ENCODE measurements at places on chromosomes 2 and 18.

DNA sequence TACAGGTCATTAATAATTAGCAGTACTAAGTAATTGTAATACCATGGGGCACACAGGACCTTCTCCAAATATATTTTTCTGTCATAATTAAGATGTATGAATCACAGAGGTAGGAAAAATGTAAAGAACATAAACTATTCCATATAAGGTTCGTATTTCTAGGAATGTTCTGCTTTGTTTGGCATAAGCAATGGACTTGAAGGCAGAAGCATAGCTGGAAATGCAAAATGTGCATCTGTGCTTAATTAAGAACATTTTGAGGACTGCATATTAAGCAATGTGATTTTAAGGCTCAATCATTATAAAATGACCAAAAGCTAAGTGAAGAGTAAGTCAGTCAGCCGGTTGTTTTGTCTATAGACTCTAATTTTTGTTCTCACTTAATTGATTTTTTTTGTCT is 123.2 kb downstream of the RBM43 start:
- DNase-seq, result no peak

GRCh38 chr2:170227951-170228350 is 50.0 kb downstream of the MYO3B start:
- no peak for DNase-seq

- DNase-seq, result peak; percentile 35
Observed at GRCh38 chr18:32019251-32019948, 775 bp downstream of the RNF125 start.

DNA sequence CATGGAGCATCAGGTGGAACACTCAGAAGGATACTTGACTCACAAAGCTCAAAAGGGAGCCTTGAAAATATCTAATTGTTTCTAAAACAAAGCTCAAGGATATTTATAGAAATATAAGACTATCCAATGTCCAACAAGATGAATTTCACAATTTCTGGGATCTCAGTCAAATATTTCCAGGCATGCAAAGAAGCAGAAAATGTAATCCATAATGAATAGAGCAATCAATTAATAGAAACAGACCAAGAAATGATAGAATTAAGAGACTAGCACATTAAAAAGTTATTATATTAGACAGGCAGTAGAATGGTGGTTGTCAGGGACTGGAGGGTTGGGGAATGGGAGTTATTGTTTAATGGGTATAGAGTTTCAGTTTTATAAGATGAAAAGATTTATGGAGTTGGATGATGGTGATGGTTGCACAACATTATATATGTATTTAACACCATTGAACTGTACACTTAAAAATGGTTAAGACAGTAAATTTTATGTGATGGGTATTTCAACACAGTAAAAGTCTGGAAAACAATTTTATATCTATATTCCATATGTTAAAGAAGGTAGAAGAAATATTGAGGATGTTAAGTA is 189.9 kb upstream of the PIEZO2 start:
- no peak for DNase-seq

GRCh38 chr2:37877457-37878315 is 47.4 kb upstream of the RMDN2 start:
- DNase-seq, result no peak

- DNase-seq, result no peak
Observed at GRCh38 chr2:32832821-32833220, 113.9 kb upstream of the LTBP1 start.

DNA sequence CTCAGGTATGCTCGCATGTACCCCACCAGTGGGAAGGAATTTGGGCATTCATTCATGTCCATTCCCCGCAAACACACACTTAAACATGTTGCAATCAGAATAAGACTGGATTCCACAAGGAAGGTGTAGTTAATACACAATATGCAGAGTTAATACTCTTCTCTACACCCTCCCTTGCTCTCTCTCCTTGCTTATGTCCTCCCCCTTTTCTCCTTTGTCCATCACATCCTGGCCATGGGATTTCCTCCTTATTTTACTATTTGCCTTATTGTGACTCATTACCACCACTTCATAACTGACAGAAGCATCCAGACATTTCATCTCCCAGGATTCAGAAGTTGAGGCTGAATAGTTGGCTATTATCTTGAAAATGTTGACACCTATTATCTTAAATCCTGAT is 473.8 kb upstream of the SPHKAP start:
- DNase-seq, result no peak

DNA sequence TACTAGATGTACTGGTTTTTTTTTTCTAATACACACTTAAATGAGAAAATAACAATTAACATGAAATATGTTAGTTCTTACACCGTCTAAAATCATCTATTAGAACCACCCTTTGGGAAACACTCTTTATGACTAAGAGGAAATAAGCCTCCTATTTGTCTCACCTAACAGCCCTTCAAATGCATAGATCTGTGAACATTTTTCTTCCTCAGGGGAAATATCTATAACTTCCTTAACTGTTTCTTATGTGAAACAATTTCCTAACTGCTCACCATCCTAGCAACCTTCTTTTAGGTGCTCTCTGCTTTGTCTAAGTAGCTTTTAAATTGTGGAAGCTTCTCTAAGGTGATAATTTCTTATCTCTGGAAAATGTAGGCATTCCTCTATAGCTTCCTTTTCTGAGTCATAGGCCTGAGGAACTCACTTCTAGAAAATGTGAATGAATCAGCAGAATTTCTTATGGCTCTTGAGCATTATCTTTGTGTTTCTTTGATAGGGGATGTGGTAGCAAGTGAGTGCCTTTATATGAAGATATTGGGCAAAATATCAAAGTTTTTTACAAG is 56.1 kb downstream of the CNTNAP5 start:
- no peak for DNase-seq

DNA sequence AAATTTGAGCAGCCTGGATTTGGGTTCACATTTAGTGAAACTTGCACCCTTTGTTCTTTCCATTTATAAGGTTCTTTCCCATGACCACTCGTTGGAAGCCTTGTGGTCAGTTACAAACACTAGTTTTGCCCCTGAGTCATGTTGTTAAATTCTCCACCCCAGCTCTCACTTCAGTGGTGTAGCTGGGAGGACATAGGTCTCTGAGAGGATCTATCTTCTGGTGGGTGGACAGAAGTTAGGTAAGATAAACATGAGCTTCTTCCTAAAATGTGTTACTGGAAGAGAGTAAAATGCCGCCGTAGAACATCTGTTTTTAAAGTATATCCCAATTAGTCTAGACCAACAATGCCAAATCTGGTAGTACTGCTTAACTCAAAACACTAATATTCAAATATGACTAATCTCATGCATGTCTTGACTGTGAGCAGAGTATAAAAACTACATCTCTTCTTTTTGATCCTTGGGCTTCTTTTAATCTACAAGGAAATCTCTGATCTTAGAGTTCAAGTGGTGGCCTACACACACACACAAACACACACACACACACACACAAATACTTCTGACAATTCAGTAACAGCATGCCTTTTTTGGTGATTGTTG is 162.6 kb upstream of the FN1 start:
- no peak for DNase-seq

GRCh38 chr18:22451796-22452195 is 34.1 kb upstream of the CTAGE1 start:
- DNase-seq, result no peak

GRCh38 chr2:196967116-196967515 is 40.6 kb upstream of the PGAP1 start:
- DNase-seq, result no peak

DNA sequence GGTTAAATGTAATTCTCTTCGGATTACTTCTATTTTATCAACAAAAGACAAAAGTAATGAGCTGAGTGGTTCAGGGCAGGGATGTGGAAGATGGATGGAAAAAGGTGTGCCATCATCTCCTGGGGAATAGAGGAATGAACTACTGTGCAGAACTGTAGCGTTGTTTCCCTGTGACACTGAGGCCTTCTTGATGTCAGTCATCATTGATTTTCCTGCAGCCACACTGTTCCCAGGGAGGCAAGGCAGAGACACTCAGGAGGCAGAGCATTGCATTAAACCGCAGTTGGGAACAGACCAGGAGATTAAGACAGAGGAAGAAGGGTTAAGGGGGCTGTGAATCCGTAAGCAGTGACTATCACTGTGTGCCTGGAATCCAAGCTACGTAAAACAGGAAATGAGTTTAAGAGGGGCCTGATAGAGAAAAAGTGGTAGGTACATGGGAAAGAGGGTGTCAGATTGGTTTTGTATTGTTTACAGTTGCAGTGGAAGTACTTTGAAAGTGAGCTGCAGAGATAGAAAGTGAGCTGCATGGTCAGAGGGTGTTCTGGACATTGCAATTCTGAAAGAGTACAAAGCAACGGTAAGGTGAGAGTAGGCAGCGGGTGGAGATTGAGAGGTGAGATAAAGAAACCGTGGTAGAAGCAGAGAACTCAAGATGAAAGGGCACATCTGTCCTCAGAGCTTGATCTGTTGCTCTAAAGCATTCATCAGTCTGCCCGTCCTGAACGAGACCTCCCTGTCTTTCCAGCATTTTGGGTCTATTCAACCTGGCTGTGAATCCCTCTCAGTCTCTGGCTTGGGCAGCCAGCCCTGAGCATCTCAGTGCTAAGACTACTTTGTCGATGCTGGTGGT is 793.4 kb upstream of the CELF4 start:
- DNase-seq, result no peak

- no peak for DNase-seq
Observed at GRCh38 chr2:58852243-58852642, 611.1 kb upstream of the FANCL start.
